ENCODE measurements at places on chromosomes 3 and 15.
A peak's percentile ranks its signal among the peaks of the same experiment; 100 is the strongest.

DNA sequence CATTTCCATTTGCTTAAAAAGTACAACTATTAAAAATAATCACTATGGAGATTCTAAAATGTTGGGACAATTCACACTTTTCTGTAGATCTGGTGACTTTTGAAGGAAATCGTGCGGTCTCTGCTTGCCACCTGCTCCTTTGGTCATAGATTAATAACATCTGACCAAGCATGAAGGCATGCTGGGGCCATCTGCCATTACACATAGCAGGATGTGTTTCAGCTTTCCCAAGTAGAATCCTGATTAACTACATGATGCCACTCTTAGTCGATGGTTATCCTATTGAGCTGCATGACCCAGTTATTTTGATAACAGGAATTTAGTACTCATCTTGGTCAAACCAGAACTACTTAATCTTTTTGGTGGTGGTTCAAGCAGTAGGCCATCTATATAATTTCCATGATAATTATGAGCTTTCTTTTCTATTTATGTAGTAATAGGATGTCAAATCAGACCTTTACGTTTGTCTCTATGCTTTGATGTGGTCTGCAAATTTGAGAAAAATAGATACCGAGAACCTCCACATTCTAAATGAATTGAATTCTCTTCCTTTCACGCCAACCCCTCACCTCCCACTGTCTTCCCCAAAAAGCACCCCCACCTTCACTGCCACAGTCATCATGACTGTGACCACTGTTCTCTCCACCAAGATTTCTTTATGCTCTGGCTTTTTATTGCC lies 158.1 kb downstream of the DIPK2A start:
- DNase-seq, result no peak

- no peak for DNase-seq
Measured at GRCh38 chr3:177822681-177823096, 625.4 kb upstream of the TBL1XR1 start.

- no peak for DNase-seq
Measured at GRCh38 chr3:66378256-66378655, 122.6 kb downstream of the LRIG1 start.

DNA sequence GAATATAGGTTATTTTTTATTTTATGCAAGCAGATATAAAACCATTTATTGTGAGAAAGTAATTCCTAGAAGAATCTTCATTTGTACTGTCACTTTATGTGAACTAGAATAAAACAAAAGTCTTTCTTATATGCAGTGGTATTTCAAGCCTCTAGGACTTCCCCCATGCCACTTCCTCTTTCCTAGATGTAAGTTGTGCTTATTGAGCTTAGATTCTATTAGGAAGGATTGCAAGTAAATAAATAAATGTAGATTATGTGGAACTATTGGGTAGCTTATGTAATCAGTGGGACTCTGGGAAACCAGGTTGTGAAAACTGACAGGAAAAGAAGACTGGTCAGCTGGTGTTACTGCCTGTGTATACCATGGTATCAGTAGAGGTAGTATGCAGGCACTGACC lies 169.7 kb downstream of the RSRC1 start:
- DNase-seq, result no peak

DNA sequence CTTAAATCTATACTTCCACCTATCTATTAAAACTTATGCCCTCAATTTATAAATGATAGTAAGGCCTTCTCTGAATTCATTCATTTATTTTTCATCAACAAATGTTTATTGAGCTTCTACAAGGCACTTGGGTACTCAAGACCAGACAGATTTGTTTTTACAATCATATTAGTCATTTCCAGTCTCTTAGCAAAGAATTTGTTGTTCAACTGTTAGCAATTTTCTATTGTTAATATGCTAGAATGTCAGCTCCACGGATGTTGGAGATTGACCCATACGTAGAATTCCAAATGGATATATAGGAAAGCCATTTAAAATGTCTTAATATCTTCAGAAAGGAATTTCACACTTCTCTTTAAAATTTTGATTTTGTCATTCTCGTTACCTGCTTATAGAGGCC lies 36.7 kb downstream of the ZBTB38 start:
- DNase-seq, result peak; percentile 52

GRCh38 chr15:44087578-44088465 lies 107.2 kb downstream of the FRMD5 start:
- DNase-seq, result peak; percentile 75

DNA sequence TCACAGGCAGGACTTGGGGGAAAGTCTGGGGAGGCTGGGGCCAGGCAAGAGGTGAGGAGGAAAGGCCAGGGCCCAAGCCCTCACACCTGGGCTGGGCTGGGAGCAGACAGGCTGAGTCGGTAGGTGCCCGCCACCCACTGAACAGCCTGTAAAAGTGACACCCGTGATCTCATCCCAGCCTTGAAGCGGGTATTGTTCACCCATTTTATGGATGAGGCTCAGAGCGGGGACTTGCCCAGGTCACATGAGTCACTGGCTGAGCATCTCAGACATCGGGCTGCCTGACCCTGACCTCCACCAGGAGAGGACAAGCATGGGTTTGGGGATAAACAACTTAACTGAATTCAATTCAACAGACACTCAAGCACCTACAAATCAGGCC lies 52.0 kb upstream of the CTSH start:
- no peak for DNase-seq

DNA sequence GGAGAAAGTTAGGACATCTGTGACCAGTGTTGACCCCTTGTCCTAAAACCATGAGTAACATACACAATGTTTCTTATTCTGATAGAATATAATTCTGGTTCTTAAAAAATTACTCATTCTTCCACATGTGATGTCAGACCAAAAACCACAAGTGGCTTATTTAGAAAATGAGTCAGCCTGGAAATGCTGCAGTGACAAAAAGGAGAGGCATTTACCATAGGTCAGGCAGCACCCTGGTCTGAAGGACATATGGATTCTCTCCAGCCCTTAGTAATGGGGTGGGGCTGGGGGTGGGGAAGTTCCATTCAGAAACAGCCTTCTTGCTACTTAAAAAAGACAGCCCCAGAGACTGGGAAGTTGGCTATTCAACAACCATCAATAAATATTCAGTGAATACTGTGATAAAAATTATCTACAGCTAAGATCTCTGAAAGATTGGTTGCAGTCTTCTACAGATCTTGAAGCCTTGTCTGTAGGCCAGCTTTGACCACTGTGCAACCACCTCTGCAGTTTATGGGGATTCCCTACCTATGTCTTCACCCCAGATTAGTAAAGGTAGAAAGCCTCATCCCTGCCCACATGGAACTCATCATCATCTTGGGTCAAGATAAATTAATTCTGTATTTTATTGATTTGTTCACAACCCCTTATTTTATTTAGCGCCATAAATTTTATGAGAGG lies 34.9 kb upstream of the TIMP4 start:
- peak; percentile 95 for DNase-seq

- no peak for DNase-seq
Measured at GRCh38 chr3:140571836-140572235, 106.0 kb upstream of the TRIM42 start.

GRCh38 chr3:149657321-149657925 lies 402 bp downstream of the WWTR1 start:
- no peak for DNase-seq

- DNase-seq, result no peak
Measured at GRCh38 chr3:158260392-158260791, 150.5 kb downstream of the RSRC1 start.

DNA sequence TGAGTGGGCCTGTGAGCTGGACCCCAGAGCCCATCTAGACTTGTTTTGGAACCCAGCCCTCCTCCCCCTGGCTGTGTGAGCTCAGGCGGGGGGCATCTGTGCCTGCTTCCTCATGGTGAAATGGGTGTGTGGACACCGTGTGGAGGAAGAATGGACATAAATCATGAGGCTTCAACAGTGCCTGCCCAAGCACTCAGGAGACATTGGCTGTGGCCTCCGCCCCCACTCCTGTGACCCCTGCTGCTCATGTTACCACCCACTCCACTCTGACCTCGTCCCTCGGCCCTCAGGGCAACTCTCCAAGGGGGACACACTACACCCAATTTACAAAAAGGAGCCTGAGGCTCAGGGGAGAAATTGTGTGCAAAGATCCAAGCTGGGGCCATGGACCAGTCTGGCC lies 16.6 kb downstream of the TPRA1 start:
- no peak for DNase-seq

- DNase-seq, result no peak
Measured at GRCh38 chr3:112875561-112875960, 28.9 kb upstream of the CD200R1L start.

GRCh38 chr3:120506076-120506827 lies 55.5 kb upstream of the FSTL1 start:
- no peak for DNase-seq

DNA sequence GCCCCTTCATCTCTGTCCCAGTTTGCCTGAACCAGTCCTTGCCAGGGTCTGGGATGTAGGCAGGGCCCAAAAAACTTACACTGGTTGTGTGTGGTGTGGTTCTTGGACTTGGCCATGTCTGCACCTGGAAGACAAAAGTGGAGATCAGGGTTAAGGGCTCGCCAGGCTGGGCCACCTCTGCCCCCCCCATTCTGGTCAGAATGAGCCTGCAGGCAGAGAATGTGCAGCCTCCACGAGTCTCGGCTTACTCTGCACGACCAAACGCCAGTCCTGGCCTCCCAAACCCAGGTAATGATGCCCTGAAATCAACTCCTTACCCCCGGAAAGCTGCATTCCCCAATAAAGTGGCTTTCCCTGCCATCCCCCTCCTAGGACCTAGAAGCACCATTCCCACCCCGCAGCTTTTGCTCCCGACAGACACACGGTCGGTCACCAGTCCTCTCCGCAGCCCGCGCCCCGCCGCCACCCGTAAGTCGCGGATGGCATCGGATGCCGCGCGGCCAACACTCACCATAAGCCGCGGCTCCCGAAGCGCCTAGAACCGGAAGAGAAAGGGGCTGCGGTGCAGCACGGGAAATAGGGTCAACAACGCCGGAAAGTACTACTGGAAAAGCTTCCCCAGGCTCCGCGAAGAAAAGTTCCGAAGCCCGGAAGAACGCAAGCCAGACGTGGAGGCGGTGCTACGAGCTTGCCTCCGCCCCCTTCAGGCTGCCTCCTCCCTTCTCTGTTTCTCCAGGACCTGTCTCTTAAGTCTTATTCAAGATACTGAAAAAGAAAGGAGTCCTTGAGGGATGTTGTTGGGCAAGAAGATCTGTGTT lies at the start of gene RPL29:
TSS of gene RPL29 (minus strand) at position 550 of the 818 bp plus-strand sequence. CDS start at position 116, 434 bp downstream.
- DNase-seq, result peak; percentile 85

DNA sequence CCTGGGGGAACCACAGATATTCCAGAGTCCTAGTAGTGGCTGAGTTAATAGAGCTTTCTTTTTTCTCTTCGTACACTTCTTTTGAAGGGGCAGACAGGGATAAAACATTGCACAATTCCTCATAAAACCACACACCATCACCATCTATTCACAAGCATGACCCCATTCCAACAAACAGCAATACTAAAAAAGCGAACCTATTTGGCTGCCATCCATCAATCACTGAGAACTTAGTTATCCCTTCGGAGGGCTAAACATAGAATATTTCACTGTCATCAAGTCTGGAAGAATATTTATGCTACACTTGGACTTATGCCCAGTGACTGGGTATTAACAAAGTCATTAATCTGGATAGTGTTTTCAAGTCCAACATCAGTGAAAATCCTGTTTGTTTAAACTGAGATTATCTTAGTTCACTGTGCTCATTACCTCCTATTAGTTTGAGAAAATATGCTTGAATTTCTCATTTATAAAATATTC lies 80.3 kb upstream of the PRTG start:
- DNase-seq, result peak; percentile 76

DNA sequence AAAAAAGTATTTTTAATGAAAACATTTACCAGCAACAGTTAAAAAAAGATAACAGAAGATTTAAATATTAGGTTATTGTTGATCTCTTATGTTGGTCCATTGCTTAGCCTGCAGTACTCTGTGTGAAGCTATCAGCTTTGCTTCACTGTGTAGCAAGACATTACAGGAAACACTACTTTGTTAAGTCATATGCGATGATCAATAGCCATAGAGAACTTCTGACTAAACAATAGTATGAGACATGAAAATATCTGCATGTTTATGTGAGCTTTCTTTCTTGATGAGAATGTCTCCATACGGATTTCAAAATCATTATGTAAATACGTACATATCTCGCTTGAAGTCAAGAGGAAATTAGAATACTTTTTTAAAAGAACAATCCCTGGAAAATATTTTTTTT lies 27.0 kb upstream of the CAPN3 start:
- DNase-seq, result no peak

DNA sequence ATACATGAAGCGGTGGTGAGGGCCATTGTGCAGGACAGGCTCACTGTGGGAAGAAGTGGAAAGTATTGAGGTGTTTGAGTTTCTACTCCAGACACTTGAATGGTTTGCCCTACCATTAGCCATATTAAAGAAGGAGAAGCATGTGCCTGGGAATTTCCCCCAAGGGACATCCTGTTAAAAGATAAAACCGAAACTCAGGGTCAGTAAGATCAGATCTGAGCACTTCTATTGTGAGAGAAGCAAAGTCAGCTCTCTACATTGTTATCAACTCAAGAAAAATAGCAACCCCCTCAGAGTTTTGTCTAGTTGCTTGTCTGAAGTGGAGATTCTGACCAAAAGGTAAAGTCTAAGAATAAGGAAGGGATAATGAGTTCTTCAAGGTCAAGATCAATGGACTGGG lies 269.8 kb downstream of the CHST2 start:
- no peak for DNase-seq
